ENCODE measurements at places on chromosomes 6 and 20. TPM values are rescaled to one million over a fixed set of nuclear protein-coding genes. Genes with fewer than 3 reads are reported as not detected.

FAM120B gene
- total RNA-seq, result 17.1 TPM

PIGT gene
- 52.8 TPM for total RNA-seq

VSX1 gene
- not detected for total RNA-seq

CCN2 gene
- total RNA-seq, result 272 TPM

CLDN20 gene
- total RNA-seq, result not detected

BIRC7 gene
- under 0.01 TPM for total RNA-seq

MED23 gene
- 33.9 TPM for total RNA-seq

SLC12A5 gene
- under 0.01 TPM for total RNA-seq

OR2H1 gene
- total RNA-seq, result not detected

PPIL6 gene
- total RNA-seq, result 5.3 TPM

C6orf15 gene
- total RNA-seq, result not detected

TMEM151B gene
- total RNA-seq, result not detected

PGC gene
- not detected for total RNA-seq

CNBD2 gene
- 2.1 TPM for total RNA-seq

OXT gene
- not detected for total RNA-seq

LZTS3 gene
- total RNA-seq, result 3.6 TPM

FILIP1 gene
- total RNA-seq, result under 0.01 TPM

TRIM15 gene
- not detected for total RNA-seq

HFE gene
- 15.9 TPM for total RNA-seq

COL11A2 gene
- 1.8 TPM for total RNA-seq

C2 gene
- 18.0 TPM for total RNA-seq

FAM83D gene
- total RNA-seq, result 2.2 TPM

UNC5CL gene
- under 0.01 TPM for total RNA-seq

WFDC12 gene
- not detected for total RNA-seq

LY6G6D gene
- not detected for total RNA-seq

APCDD1L gene
- total RNA-seq, result 16.5 TPM

ZNF391 gene
- 4.1 TPM for total RNA-seq

TSPO2 gene
- not detected for total RNA-seq

SIRPB2 gene
- total RNA-seq, result under 0.01 TPM

PNPLA1 gene
- not detected for total RNA-seq

IMPG1 gene
- not detected for total RNA-seq

OTOR gene
- not detected for total RNA-seq

LINC00237 gene
- total RNA-seq, result not detected

NOTCH4 gene
- 0.59 TPM for total RNA-seq

TSBP1 gene
- total RNA-seq, result not detected

SERAC1 gene
- 35.1 TPM for total RNA-seq

SPATA2 gene
- 3.2 TPM for total RNA-seq

VSTM2L gene
- 2.5 TPM for total RNA-seq

PI16 gene
- 1.8 TPM for total RNA-seq

KCNG1 gene
- total RNA-seq, result 16.3 TPM

PRPH2 gene
- total RNA-seq, result 3.3 TPM

PRR18 gene
- total RNA-seq, result 0.29 TPM

TTLL9 gene
- total RNA-seq, result 0.59 TPM

BFSP1 gene
- 1.8 TPM for total RNA-seq
